ENCODE measurements at places on chromosomes 11 and 22. TPM values are rescaled to one million over a fixed set of nuclear protein-coding genes. Genes with fewer than 3 reads are reported as not detected.

- no peak for DNase-seq
Measured at GRCh38 chr11:74533421-74533820, 39.9 kb upstream of the LIPT2 start.

GRCh38 chr22:17164392-17165024 is 5.4 kb upstream of the HDHD5 start:
- no peak for DNase-seq

DNA sequence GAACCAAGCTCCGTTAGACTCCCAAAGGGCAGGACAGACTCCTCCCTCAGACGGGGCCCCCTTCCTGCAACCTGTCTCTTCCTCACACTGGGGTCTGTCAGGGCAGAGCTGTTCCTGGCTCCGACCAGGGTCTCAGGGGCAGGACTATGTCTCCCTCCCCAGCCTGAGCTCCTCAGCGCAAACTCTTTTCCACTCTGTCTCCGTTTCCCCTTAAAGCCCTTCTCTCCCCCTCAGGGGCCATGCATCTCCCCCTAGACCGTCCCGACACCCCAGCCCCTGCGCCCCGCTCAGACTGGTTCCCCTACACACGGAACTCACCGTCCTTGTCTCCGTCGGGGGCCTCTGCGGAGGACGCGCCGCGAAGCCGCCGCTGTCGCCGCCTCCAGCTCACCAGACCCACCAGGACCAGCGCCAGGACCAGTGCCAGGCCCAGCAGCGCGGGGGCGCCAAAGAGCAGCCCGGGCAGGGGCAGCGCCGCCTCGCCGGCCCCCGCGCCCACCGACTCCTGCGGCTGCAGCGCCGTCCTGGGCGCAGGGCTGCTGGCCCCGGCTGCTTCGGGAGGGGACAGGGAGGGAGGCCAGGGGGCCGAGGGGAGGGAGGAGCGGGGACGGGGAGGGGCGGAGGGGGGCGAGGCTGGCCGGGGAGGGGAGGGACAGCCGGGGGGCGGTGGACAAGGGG is 684 bp downstream of the TNFRSF13C start:
- peak; percentile 70 for DNase-seq

DNA sequence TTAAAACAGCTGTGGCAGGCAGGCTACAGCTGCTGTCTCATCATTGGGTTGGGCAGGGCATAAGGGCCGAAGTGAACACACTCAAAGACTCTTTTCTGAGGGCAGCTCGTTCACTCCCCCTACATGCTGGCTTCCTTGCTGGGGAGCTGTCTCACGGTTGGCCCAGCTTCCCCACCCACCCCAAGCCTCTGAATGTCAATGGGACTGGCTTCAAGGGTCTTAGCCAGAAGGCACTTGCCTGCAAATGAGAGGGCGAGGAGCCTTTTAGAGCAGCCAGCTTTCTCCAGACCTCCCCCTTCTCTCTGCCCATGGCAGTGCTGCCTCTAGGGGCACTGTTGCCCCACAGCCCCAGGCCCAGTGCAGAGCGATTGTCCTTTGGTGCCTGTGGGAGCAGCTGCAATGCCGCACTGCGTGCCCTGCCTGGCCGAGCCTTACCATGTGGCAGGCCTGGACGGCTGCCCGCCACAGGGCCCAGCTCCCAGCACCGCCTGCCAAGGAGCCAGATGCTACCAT is 94.7 kb upstream of the RASSF10 start:
- no peak for DNase-seq

- no peak for DNase-seq
Measured at GRCh38 chr11:92826136-92826535, 143.3 kb upstream of the MTNR1B start.

- DNase-seq, result no peak
Measured at GRCh38 chr11:69912161-69912910, 93.1 kb upstream of the FGF3 start.

DNA sequence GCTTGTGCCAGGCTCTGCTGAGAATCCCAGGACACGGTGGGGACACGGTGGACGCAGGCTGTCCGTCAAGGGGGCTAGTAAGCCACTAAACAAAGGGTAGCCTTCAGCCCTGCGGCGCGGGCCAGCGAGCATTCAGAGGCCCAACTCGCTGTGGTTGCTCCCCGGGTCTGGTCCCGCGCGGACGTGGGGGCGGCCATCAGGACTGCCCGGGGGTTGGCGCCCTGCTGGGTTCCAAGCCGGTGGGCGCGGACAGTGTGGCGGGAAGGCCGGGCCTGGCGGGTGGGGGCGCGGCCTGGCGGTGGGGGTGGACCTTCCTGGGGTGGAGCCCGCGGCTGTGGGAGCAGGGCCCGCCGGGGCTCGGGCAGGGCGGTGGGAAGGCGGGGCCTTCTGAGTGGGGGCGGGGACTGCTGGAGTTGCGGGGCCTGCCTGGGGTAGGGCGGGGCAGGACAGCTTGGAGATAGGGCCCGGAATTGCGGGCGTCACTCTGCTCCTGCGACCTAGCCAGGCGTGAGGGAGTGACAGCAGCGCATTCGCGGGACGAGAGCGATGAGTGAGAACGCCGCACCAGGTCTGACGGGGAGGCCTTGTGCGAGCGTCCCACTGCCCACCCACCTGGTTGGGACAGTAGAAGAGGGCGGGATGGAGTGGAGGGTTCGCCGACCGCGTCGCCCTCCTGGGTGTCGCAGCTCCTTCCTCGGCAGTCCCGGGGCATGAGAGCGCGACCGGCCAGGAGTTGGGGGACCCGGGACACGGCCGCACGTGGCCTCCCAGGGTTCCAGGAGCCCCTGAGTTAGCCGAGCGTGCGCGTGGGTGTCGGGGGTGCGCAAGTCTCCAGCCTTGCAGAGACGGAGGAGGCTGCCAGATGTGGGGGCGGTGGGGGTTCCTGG is at the start of gene SERHL2:
Gene SERHL2, plus strand, starts transcription at position 482 of the 887 bp plus-strand sequence. Its CDS starts 65 bp downstream, at position 547.
- DNase-seq, result peak; percentile 75

GRCh38 chr11:69880826-69881445 is 61.7 kb upstream of the FGF3 start:
- no peak for DNase-seq

- no peak for DNase-seq
Measured at GRCh38 chr11:98277251-98277912, 743.4 kb upstream of the CNTN5 start.

GRCh38 chr22:42651134-42651533 is 1.9 kb upstream of the CYB5R3 start:
- no peak for DNase-seq

DNA sequence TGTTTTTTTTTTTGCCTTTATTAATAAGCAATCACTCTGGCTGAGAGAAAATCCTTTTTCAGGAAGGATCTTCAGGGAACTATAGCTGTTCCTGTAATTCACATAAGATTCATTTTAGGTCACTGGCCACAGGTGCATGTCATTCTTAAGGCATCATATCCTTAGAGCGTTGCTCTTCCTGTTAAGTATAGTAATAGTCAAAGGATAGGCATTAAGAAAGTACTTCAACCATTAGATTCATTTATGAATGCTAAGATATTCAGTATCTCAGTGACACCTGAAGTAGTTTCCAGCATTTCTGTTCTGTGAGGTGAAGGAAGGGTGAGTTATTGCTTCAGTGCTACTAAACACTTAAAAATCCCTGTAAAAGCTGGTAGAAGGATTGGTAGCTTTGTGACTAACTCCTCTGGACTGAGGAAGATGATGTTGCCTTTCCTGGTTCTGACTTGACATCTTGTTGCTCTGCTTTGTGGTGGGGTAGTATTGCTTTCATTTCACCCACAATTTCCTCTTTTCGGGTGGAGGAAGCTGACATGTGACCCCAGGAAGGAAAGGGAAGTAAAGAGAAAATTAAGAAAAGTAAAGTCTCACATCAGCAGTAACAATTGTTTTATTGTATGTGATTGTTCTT is 34.7 kb downstream of the RNF169 start:
- peak; percentile 55 for DNase-seq

DNA sequence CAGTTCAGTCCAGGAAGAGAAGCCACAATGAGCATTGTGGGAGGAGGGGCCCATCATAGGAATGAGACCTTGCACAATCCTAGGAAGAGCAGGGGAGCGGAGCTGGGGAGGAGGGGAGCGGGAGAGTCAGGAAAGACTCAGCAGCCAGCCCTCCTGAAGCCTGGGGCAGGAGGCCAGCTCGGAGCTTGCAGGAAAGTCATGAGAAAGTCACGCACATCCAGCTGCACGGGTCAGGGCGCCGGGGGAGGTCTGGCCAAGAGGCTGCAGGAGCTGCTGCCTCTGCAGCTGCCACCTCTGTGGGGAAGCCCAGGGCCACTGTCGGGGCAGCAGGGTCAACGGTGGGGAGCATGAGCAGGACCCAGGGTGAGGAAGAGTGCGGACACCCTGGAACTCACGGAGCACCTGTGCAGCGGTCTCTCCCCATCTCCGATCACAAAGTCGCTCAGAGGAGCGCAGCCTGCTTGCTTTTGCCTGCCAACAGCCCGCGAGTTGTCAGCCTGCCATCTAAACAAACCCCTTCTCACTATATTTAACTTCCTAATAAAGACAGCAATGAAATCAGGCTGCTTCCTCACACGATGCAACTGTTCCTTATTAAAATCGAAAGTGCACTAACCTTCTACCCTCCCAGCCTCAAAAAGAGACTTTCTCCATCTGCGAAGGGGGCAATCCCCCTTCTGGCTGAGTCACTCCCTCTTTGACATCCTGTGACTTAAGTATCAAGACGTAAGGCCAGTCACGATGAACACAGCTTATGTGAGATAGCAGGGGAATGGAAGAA is 52.9 kb upstream of the RTL6 start:
- DNase-seq, result no peak

DNA sequence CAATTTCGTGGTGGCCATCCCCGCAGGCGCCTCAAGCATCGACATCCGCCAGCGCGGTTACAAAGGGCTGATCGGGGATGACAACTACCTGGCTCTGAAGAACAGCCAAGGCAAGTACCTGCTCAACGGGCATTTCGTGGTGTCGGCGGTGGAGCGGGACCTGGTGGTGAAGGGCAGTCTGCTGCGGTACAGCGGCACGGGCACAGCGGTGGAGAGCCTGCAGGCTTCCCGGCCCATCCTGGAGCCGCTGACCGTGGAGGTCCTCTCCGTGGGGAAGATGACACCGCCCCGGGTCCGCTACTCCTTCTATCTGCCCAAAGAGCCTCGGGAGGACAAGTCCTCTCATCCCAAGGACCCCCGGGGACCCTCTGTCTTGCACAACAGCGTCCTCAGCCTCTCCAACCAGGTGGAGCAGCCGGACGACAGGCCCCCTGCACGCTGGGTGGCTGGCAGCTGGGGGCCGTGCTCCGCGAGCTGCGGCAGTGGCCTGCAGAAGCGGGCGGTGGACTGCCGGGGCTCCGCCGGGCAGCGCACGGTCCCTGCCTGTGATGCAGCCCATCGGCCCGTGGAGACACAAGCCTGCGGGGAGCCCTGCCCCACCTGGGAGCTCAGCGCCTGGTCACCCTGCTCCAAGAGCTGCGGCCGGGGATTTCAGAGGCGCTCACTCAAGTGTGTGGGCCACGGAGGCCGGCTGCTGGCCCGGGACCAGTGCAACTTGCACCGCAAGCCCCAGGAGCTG is 24.8 kb downstream of the ADAMTS15 start:
- DNase-seq, result no peak

DNA sequence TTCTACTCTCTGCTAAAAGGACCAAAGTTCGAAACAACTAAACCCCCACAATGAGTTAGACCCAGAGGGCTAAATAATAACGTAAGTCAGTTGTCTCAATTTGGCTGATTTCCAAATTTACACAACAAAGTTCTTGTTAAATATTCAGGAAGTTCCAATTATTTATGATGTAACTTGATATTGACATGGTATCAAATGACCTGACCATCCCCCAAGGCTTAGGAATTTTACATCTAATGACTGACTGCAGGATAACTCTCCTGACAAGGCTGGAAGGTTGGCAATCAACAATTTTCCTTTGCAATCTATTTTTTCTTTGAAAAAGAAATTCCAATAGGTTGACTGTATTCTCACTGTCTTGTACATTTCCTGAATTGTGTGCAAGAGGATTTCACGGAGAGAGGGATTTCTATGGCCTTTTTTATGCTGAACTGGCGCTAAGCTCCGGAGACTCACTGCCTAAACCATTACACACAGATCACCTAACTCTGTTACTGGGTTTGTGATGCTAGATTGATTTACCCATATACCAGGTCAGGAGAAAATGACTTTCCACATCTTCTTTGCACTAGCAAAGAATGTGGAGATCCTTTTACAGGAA is 9.6 kb upstream of the CDON start:
- DNase-seq, result no peak

DNA sequence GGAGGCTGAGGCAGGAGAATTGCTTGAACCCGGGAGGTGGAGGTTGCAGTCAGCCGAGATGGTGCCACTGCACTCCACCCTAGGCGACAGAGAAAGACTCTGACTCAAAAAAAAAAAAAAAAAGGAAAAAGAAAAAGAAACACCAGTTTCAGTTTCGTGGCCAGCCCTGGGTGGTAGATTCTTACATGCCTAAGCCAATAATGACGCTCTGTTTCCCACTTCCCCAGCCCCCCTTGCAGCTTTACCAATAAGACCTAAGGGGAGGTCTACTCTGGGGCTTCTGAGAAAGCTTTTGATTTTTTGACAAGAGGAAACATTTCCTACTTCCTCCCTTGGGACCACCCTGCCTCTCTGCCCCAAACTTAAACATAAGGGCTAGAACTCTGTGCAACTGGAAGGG is 30.0 kb upstream of the PTPRJ start:
- DNase-seq, result peak; percentile 72

GRCh38 chr11:42824067-42824466 is 487.7 kb upstream of the API5 start:
- no peak for DNase-seq

DNA sequence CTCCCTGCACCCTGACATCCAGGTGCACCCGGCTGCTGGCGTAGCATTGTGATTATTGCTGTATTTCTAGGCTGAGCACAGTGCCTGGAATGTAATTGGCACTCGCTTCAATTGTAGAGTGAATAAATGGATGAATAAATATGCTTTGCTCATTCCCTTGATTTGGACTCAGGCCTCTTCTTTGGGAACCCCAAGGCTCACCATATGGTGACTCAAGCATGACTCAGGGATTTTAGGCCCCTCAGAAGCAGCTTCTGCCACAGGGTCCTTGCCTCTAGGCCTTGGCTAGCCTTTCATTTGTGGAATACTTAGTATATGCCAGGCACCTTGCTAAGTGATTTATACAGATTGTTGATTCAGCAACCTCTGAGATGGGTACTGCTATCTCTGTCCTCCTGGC is 78.9 kb downstream of the GRIK4 start:
- no peak for DNase-seq

GRCh38 chr22:39847477-39847876 is 46.1 kb downstream of the ENTHD1 start:
- no peak for DNase-seq

- no peak for DNase-seq
Measured at GRCh38 chr11:47372422-47372821, 5.9 kb downstream of the SPI1 start.

DNA sequence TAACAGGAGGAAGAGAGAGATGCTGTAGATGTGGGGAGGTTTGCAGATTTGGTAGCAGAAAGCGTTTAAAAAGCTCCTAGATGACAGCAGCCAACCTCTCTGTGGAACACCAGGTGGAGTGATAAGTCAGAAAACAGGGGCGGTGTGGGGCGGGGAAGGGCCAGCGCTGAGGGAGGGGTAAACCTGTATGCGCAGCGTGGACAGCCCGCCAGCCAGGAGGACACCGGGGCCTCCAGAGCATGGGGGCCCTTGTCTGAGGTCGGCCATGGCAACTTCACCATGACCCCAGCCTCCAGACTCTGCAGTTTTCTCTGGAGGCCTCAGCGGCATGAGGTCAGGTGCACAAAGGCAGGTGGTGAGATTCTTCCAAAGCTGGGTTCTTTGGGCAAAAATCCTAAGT is 423.7 kb downstream of the BRD1 start:
- DNase-seq, result no peak

Gene TMEM135
- 20.2 TPM for polyA plus RNA-seq

Gene GAS2
- 3.0 TPM for polyA plus RNA-seq

Gene TBX10
- not detected for polyA plus RNA-seq

Gene MICALL1
- 1.3 TPM for polyA plus RNA-seq

Gene MRGPRE
- polyA plus RNA-seq, result not detected

Gene CCDC81
- polyA plus RNA-seq, result not detected

Gene TSPAN18
- 0.93 TPM for polyA plus RNA-seq

Gene MEI1
- polyA plus RNA-seq, result 250 TPM

Gene TEX12
- not detected for polyA plus RNA-seq

Gene OR4D9
- not detected for polyA plus RNA-seq
